ENCODE measurements at places on chromosomes 11 and 22. TPM values are rescaled to one million over a fixed set of nuclear protein-coding genes. Genes with fewer than 3 reads are reported as not detected.

GRCh38 chr11:118358071-118358470, 1.3 kb upstream of the UBE4A start:
- H3K4me3 ChIP-seq = no peak overlapping the region
- no peaks in the 10 kb centered on the region for H3K4me1 ChIP-seq
- peaks cover 12% of the 10 kb centered on the region for H3K27me3 ChIP-seq
- H3K36me3 ChIP-seq = peaks cover 6% of the 10 kb centered on the region

GRCh38 chr11:63608353-63609345, 5.6 kb downstream of the PLAAT3 start:
- no peak for DNase-seq
- H3K27me3 ChIP-seq = no peaks in the 10 kb centered on the region
- no peak overlapping the region for H3K4me3 ChIP-seq
- peak overlapping the region; percentile 64 for H3K27ac ChIP-seq
- H3K4me1 ChIP-seq = peaks cover 32% of the 10 kb centered on the region

DNA sequence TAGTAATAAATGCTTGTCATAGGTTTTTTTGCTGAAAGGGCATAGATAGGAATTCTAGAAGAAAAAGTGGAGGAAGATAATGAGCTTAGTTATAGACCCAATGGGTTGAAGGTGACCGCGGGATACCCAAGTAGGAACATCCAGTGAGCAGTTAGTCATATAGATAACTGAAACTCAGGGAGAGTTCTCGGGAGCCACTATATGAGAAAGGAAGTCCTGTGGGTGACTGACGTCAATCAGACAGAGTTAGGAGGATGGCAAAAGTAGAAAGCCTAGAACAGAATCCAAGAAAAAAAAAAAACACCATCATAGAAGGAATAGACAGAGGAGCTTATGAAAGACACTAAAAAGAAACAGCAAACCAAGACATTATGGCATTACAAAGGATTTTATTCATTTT, 1.6 kb upstream of the CNGA4 start:
- H3K4me1 ChIP-seq = peaks cover 18% of the 10 kb centered on the region
- no peaks in the 10 kb centered on the region for H3K36me3 ChIP-seq
- no peaks in the 10 kb centered on the region for H3K27me3 ChIP-seq
- H3K27ac ChIP-seq = no peak overlapping the region
- no peak overlapping the region for H3K4me3 ChIP-seq

- H3K27ac ChIP-seq = no peak overlapping the region
- no peaks in the 10 kb centered on the region for H3K27me3 ChIP-seq
- no peak overlapping the region for H3K4me3 ChIP-seq
- H3K36me3 ChIP-seq = no peaks in the 10 kb centered on the region
- no peaks in the 10 kb centered on the region for H3K4me1 ChIP-seq
- DNase-seq = no peak
These were observed 116.4 kb downstream of the KCNA4 start for GRCh38 chr11:29900382-29900781.

- no peak overlapping the region for H3K27ac ChIP-seq
- no peak overlapping the region for H3K4me3 ChIP-seq
- peaks cover 5% of the 10 kb centered on the region for H3K36me3 ChIP-seq
- DNase-seq = peak; percentile 30
- H3K27me3 ChIP-seq = peaks cover 26% of the 10 kb centered on the region
- no peaks in the 10 kb centered on the region for H3K4me1 ChIP-seq
These were observed 109.9 kb downstream of the MPPED1 start for GRCh38 chr22:43521716-43522115.

- H3K4me1 ChIP-seq = peaks cover 7% of the 10 kb centered on the region
- DNase-seq = peak; percentile 82
- peak within 1 kb of the TSS; percentile 71 for H3K4me3 ChIP-seq
- peak within 1 kb of the TSS; percentile 77 for H3K27ac ChIP-seq
- no peaks in the 10 kb centered on the region for H3K36me3 ChIP-seq
- peaks cover under 1% of the 10 kb centered on the region for H3K27me3 ChIP-seq
These were observed at the start of gene CTSF for GRCh38 chr11:66568124-66568916. CTSF (minus strand) TSS chr11:66568606; CDS start chr11:66568486, 120 bp downstream.

DNA sequence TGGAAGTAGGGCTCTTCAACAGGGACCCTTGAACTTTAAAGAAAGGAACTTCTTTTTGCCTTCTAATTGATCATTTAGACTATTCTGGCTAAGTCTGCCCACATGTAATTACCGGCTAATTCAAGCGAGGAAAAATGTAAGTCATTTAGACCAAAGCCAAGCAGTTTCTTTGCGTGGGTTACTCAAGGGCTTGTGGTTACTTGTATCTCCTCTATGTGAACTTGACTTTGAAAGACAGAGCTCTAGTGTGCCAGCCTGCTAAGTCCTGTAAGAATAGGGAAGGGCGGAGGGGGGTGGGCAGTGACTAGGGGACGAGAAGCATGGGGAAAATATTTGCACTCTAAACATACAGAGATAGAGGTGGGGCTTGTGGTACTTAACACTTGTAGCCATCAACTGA, 145.2 kb upstream of the TEAD1 start:
- H3K4me1 ChIP-seq = peaks cover 41% of the 10 kb centered on the region
- peaks cover 10% of the 10 kb centered on the region for H3K36me3 ChIP-seq
- H3K27me3 ChIP-seq = no peaks in the 10 kb centered on the region
- no peak overlapping the region for H3K4me3 ChIP-seq
- H3K27ac ChIP-seq = no peak overlapping the region
- DNase-seq = no peak

GRCh38 chr11:19631712-19632498, 80.7 kb upstream of the NAV2 start:
- no peaks in the 10 kb centered on the region for H3K27me3 ChIP-seq
- DNase-seq = peak; percentile 90
- peaks cover 52% of the 10 kb centered on the region for H3K4me1 ChIP-seq
- no peaks in the 10 kb centered on the region for H3K36me3 ChIP-seq

- no peak overlapping the region for H3K4me3 ChIP-seq
- peaks cover 7% of the 10 kb centered on the region for H3K4me1 ChIP-seq
- H3K27me3 ChIP-seq = no peaks in the 10 kb centered on the region
- no peak overlapping the region for H3K27ac ChIP-seq
- no peaks in the 10 kb centered on the region for H3K36me3 ChIP-seq
These were observed 41.0 kb downstream of the C11orf58 start for GRCh38 chr11:16779436-16779835.

- H3K27me3 ChIP-seq = peaks cover 76% of the 10 kb centered on the region
- H3K4me1 ChIP-seq = no peaks in the 10 kb centered on the region
- H3K4me3 ChIP-seq = no peak overlapping the region
- no peak for DNase-seq
- no peak overlapping the region for H3K27ac ChIP-seq
- H3K36me3 ChIP-seq = no peaks in the 10 kb centered on the region
These were observed 43.3 kb upstream of the PHF21B start for GRCh38 chr22:45053094-45053493.

DNA sequence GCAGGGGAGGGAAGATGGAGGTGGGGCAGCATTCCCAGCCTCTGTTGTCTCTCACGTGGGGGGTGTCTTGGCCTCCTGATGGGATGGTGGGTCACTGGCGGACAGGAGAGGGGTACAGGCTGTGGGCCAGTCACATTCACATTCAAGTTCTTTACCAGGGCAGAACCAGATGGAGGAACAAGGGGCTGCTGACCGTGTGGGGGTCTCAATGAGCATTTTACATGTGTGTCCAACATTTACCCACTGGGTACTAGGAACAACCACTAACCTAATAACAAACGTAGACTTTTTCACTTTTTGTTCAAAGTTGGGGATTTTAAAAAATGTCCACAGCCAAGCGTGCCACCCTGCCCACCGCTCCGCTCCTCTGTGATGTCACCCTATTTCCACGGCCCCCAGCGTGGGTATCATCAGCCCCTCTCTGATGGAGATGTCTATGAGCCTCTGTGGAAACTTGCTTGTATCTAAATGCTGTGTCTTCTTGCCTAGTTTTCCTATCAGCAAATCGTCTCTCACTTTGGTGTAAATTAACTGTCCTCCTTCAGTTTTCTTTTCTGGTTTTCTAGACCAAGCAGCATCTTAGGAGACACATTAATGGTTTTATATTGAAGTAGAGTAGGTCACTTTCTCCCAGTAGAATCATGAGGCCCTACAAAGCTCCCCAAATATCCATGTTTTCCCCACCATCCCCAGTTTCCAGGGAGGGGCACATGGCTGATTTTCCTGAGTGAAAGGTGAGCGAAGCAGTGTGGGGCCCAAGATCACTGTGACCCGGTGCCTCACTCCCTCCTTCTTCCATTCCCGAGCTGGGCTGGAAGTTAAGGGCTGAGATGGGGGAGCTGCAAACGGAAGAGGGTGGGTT, 936.7 kb downstream of the BRD1 start:
- H3K4me1 ChIP-seq = no peaks in the 10 kb centered on the region
- no peaks in the 10 kb centered on the region for H3K36me3 ChIP-seq
- H3K4me3 ChIP-seq = no peak overlapping the region
- H3K27me3 ChIP-seq = no peaks in the 10 kb centered on the region
- no peak for DNase-seq
- H3K27ac ChIP-seq = no peak overlapping the region

- H3K27ac ChIP-seq = peak overlapping the region; percentile 91
- H3K4me3 ChIP-seq = no peak overlapping the region
- H3K36me3 ChIP-seq = no peaks in the 10 kb centered on the region
- no peaks in the 10 kb centered on the region for H3K27me3 ChIP-seq
These were observed 87.8 kb downstream of the ARHGAP42 start for GRCh38 chr11:100774859-100775258.

Gene FAM180B
- not detected for total RNA-seq

Gene OR52N4
- not detected for total RNA-seq

Gene CRYBB2
- total RNA-seq = 0.68 TPM

Gene TNNI2
- 43.3 TPM for total RNA-seq

Gene APOBEC3F
- total RNA-seq = 1.3 TPM
